Activated CD4-positive, alpha-beta T cell treated with anti-CD3 and anti-CD28 coated beads, Interleukin-2, amount 10 ng/mL, durations not matched to agents 24 days and 14 days (primary cell): ENCODE measurements at places on chromosomes 13 and 19.
A peak's percentile ranks its signal among the peaks of the same experiment; 100 is the strongest.

- DNase-seq: no peak
Observed at GRCh38 chr13:21043898-21044297, 17.5 kb downstream of the LATS2 start.

GRCh38 chr19:31152906-31153305 is 196.3 kb downstream of the TSHZ3 start:
- DNase-seq: no peak

GRCh38 chr19:14473978-14474578 is 1.1 kb downstream of the PTGER1 start:
- DNase-seq: no peak

DNA sequence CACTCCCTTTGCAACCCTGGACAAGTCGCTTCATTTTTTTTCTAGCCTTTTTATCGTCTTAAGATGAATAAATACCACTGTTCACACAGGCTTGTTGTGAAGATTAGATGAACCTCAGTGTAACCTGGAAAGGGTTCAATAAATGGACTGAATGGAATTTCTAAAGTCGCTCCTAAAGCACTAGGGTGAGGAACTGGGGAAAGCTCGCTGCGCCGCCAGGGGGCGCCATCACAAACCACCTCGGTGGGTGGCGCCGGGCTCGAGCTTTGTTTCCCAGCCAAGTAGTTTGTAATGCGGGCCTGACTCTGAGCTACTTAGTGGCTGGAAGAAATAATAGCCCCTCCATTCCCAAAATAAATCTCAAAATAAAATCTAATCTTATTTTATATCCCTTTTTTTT is 2.2 kb upstream of the CEACAM6 start:
- peak; percentile 92 for DNase-seq

- no peak for DNase-seq
Observed at GRCh38 chr13:99961636-99962035, 9.9 kb downstream of the ZIC5 start.

- no peak for DNase-seq
Observed at GRCh38 chr13:20592606-20593005, 25.6 kb downstream of the IFT88 start.

DNA sequence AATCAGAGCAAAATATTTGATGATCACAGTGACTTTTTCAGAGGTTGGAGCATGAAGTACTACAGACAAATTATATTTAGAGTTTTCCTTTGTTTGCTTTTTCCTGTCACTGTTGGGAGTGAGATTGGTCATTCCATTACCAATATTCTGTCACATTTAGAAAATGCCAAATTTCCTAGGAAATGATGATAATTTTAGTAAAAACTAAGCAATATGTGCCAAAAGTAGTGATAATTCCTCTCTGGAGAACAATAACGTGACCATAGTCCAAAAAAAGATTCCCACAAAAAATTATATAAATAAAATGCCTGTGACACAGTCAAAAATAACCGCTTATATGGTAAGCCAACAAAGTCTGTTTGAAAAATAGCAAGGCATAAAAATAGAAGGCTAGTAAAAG is 2719.4 kb downstream of the PCDH9 start:
- no peak for DNase-seq

DNA sequence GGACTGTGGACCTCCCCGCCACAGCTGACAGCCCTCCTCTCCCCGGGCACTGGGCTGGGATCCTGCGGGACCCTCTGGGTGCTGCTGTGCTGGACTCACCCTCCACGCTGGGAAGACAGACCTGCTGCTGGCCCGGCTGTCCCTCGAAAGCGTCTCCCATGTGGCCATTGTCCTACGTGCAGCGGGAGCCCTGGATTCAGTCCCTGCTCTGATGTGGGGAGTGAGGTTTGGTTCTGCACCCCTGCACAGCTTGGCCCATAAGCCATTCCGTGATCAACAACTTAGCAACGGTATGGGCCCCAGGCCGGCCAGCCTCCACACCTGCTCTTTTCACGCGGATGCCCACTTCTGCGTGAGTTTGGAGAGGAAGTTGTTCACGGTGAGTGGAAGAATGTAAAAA is 195.2 kb downstream of the TEX29 start:
- DNase-seq: no peak

GRCh38 chr19:33396701-33397535 is 23.4 kb downstream of the CEBPG start:
- no peak for DNase-seq

DNA sequence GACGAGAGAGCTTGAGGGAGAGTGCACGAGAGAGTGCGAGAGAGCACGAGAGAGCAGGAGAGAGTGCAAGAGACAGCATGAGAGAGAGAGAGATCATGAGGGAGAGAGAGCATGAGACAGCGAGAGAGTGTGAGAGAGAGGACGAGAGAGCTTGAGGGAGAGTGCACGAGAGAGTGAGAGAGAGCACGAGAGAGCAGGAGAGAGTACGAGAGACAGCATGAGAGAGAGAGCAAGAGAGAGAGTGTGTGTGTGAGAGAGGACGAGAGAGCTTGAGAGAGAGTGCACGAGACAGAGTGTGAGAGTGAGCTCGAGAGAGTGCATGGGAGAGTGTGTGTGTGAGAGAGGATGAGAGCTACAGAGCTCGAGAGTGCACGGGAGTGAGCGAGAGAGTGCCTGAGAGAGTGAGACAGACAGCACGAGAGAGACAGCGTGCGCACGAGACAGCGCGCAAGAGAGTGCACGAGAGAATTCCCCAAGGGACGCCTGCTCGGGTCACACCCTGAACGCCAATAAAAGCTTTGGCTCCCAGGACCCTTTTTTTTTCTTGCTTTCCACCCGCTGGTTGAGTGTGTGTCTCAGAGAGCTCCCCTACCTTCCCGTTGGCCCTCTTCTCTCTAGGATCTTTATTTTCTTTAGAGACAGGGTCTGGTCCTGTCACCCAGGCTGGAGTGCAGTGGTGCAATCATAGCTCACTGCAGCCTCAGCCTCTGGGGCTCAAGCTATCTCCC is 3.7 kb downstream of the CD70 start:
- DNase-seq: peak; percentile 75

GRCh38 chr13:51804295-51805172 is 571 bp upstream of the DHRS12 start:
- peak; percentile 76 for DNase-seq

GRCh38 chr13:95235974-95236373 is 65.3 kb downstream of the ABCC4 start:
- no peak for DNase-seq

- DNase-seq: no peak
Observed at GRCh38 chr13:100671389-100672182, 3.0 kb downstream of the TMTC4 start.

- DNase-seq: no peak
Observed at GRCh38 chr13:100921139-100921538, 246.5 kb upstream of the TMTC4 start.

- DNase-seq: no peak
Observed at GRCh38 chr19:42655748-42656147, 61.0 kb upstream of the CEACAM8 start.

DNA sequence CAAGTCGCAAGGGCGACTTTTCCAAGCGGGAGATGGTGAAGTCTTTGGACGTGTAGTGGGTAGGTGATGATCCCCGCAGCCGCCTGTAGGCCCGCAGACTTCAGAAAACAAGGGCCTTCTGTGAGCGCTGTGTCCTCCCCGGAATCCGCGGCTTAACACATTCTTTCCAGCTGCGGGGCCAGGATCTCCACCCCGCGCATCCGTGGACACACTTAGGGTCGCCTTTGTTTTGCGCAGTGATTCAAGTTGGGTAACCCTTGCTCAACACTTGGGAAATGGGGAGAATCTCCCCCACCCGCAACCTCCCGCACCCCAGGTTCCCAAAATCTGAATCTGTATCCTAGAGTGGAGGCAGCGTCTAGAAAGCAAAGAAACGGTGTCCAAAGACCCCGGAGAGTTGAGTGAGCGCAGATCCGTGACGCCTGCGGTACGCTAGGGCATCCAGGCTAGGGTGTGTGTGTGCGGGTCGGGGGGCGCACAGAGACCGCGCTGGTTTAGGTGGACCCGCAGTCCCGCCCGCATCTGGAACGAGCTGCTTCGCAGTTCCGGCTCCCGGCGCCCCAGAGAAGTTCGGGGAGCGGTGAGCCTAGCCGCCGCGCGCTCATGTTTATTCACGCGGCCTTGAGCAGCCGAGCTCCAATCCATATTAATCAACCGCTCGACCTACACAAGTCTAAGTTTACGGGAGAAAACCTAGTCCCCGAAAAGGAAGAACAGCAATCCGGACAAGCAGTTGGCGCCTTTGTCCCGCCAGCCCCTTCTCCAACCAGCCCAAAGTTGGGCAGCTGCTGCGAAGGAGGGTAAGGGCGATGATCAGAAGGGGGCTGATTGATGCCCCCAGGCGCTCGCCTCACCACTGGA is 9.9 kb downstream of the SOX21 start:
- DNase-seq: no peak

GRCh38 chr19:8089664-8090601 is 37.4 kb downstream of the CCL25 start:
- DNase-seq: no peak

GRCh38 chr13:100600461-100600860 is 11.9 kb upstream of the GGACT start:
- DNase-seq: no peak

DNA sequence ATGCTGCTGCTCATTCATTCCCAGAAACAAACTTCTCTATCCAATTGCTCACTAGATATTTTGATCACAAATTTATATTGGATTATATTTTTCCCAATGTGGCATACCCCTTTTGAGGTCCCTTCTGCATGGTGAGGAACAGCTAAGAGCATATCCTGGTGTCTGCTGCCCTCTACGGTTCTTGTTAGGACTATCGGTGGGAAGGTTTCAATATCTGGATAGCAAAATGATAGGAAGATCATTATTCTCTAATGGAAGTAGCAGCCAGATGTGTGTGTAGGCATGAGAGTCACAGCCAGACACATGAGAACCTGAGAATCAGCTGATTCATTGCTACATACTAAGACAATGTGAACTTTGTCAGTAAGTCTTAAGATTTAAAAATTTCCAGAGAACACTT is 1422.4 kb upstream of the MIR17HG start:
- DNase-seq: no peak

DNA sequence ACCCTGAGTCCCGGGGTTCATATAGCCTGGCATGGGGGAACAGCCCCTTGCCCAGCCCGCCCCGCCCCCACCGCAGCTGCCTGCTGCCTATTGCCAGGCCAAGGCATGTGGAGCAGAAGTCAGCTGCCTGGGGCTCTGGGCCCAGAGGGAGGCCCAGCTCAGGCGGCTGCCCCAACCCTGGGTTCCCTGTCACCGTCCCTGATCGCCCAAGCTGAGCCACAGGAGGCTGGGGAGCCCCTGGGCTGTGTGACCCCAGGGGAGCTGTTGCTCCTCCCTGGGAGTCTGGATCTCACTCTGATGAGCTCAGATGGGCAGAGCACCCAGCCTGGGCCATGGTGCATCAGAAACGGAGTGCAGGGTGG is 1.4 kb downstream of the PLIN4 start:
- no peak for DNase-seq

GRCh38 chr13:88979465-88980175 is 1308.4 kb downstream of the SLITRK5 start:
- DNase-seq: no peak

DNA sequence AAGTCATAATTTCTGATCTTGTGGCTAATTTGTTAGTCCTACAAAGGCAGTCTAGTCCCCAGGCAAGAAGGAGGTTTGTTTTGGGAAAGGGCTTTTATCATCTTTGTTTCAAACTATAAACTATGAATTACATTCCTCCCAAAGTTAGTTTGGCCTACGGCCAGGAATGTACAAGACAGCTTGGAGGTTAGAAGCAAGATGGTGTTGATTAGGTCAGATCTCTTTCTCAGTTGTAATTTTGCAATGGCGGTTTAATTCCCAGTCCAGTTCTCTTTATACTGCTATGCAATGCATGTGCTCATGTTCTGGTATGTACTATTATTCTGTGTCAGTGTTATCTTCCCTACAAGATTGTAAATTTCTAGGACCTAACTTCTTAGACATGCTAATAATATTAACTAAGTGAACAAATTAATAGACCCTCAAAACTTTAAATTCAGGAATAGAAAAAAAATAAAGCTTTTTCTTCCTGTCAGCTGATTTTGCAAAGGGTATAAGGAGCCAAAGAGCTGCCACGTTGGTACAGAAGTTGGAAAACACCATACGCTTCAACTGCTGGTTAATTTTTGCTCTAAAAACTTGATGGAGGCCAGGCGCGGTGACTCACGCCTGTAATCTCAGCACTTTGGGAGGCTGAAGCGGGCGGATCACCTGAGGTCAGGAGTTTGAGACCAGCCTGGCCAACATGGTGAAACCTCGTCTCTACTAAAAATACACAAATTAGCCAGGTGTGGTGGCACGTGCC is 1.3 kb upstream of the DNAJC15 start:
- no peak for DNase-seq

DNA sequence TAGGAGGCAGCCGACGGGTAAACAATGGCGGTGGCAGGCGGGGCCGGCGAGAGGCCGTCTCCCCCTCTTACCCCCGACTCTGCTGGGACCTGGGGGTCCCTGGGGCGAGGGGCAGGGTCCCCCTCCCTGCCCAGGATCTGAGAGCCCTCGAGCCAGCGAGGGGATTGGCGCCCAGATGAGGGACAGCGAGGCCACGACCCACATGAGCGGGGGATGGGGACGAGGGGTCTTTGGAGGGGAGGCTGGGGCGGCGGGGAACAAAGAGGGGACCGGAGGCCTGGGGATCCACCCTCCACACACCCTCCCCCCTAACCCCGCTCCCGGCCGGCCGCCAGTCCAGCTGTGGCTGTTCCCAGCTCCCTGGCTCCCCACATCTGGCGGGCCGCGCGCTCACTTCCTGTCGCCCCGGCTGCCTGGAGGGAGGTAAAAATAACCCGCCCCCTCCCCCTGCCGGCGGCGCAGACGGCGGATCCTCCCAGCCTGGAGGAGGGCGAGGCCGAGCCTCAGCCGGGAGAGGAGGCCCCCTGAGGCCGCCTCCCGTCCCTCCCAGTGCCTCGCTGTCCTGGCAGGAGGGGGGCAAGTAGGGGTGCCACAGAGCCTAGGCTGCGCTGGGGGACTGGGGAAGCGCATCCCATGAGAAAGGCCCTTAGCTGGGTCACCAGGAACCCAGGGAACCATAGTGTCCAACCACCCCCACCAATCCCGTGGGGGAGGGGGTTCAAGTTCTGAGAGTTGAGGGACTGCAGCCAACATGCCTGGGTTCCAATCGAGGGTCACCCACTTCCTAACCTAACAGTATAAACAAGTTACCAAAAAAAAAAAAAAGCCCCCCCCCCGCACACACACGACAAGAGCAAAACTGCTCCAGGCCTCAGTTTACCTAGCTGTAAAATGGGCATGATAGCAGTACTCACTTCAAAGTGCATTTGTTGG is 29.3 kb upstream of the NANOS3 start:
- DNase-seq: peak; percentile 94
